ENCODE measurements at places on chromosomes 2 and 18. TPM values are rescaled to one million over a fixed set of nuclear protein-coding genes. Genes with fewer than 3 reads are reported as not detected.

SKOR2 gene
- polyA plus RNA-seq, result not detected

PTH2R gene
- 11.0 TPM for polyA plus RNA-seq

SLC11A1 gene
- polyA plus RNA-seq, result 1.2 TPM

GRCh38 chr2:101843048-101843447 lies 145.5 kb downstream of the MAP4K4 start:
- no peak for DNase-seq

- no peak for DNase-seq
These were observed 155.7 kb downstream of the DTNB start for GRCh38 chr2:25517701-25518100.

GRCh38 chr2:216299588-216299987 lies 72.7 kb downstream of the MARCHF4 start:
- DNase-seq, result no peak

DNA sequence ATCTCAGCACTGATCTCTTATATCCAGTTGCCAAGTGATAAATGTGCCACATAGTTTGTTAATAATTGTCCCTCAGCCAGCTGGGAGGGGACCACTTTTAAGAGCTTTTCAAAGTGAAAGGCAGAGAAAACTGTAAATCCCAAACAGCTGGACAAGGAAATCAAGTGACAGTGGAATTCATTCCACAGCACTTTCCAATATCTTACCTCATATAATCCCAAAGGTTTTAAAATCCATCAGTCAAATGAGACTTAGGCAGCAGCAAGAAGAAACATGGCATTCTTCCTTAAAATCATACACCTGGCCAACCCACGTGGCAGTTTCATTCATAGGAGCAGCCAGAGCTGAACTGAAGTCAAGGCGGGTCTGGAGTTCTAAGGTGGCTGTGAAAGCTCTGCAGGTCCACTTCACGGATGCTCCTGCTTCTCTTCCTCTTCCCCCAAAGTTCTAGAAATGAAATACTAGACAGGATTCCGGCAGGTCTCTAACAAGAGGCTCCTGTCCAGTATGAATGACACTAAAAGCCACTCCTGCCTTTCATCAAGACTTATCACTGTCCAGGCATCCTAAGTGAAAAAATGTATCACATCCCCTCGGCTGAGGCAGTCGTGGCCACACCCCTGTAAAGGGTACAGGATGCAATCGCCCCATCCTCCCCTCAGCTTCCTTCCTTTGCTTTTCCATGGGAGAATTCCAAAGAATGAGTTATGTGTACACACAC lies 190.4 kb upstream of the STK17B start:
- no peak for DNase-seq

- no peak for DNase-seq
These were observed 20.0 kb upstream of the STAT4 start for GRCh38 chr2:191170773-191171172.

GRCh38 chr2:226694149-226694548 lies 105.5 kb downstream of the IRS1 start:
- DNase-seq, result no peak
